ENCODE measurements at places on chromosomes 7 and 10.
A peak's percentile ranks its signal among the peaks of the same experiment; 100 is the strongest.

DNA sequence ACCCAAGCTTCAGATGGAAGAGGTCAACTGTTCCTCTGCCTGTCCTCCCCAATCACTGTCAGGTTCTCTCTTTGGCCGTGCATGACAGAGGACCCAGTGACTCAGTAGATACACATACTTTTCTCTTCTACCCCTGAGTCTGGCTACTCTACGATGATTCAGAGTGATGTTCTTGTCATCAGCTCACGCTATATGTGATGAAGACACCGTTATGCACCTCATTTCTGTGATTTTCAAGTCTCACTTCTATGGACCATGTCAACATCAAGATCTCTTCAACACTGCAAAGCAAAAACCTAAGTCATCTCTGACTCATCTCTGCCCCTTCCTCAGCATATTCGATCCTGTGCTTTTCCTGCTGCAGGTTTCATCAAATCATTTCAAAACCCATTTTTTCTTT, 76.6 kb upstream of the DGKI start:
- peak; percentile 90 for DNase-seq

GRCh38 chr7:70846208-70846607, 285.7 kb upstream of the GALNT17 start:
- no peak for DNase-seq

DNA sequence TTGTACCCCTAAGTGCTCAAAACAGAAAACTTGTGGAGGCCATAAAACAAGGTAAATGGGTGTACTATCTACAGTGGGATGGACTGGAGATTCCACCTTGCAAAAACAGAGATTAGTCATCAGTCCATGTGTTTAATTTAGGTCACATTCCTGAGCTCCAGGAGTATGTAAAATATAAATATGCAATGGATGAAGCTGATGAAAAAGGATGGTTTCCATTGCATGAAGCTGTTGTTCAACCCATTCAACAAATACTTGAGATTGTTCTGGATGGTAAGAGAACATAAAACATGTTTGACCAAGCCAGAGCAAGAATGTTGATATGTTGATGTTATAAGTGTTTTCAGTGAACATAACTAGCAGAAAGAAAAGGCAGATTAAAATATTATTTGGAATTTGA, 14.6 kb downstream of the ASB15 start:
- DNase-seq, result no peak

DNA sequence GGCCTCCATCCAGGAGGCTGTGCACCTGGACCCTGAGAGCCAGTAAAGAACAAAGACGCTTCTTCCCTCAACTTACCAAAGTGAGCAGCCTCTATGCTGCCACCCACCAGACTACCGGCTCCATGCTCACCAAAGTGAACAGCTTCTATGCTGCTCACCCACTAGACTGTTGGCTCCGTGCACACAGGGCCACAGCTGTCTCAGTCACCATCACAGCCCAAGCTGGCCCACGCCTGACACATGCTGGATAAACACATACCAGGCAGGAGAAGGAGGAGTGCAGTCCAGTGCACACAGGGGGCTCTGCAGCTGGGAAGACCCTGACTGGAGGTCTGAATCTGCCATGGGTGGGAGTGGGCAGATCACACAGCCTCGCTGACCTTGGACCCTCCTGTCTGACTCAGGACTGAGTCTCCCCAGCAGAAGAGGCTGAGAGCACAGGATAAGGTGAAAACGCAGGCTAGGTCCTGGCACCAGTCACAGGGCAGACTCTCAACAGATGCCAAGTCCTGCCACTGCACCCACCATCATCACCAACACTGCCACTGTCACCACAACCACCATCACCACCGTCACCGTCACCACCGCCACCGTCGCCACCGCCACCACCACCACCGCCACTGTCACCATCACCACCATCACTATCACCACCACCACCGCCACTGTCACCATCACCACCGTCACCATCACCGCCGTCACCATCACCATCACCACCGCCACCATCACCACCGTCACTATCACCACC, 130.9 kb downstream of the MAD1L1 start:
- DNase-seq, result no peak

DNA sequence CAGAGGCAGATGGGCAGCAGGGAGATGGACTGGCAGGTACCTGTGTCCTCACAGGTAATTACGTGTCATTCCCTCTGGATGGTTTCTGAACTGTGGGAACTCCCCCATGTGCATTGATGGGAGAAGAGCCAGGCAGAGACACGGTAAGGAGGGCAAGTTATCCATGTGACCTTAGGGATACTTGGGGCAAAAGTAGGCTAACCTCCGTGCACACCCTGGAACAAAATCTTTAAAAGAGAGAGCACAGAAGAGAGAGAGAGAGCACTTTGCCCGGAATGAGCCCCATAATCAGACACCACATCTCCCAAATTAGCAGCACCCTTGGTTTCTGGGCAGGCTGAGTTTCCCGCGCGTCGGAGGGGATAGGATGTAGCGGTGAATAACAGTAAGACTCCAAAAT, 423.2 kb downstream of the PAXIP1 start:
- DNase-seq, result no peak

GRCh38 chr7:44511236-44511635, 20.8 kb upstream of the NUDCD3 start:
- no peak for DNase-seq

GRCh38 chr7:151632750-151633515, 113.2 kb upstream of the RHEB start:
- DNase-seq, result peak; percentile 6

DNA sequence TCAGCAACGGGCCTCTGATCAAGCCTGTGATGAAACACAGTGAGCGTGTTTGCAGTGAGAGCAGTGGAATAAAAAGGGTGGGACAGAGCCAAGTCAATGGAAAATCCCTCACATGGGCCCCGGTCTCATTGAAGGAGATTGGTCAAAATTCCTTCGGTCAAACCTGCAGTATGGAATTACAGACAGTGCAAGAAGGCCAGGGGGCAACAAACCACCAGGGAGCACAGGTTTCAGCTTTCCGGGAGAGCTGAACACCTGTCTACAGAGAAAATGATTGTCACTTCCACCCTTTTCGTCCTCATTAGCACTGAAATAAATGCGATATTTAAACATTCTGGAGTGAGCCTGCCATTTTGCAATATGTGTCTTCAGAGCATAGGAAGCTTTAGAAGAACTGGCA, 92.9 kb downstream of the GPR26 start:
- DNase-seq, result no peak

DNA sequence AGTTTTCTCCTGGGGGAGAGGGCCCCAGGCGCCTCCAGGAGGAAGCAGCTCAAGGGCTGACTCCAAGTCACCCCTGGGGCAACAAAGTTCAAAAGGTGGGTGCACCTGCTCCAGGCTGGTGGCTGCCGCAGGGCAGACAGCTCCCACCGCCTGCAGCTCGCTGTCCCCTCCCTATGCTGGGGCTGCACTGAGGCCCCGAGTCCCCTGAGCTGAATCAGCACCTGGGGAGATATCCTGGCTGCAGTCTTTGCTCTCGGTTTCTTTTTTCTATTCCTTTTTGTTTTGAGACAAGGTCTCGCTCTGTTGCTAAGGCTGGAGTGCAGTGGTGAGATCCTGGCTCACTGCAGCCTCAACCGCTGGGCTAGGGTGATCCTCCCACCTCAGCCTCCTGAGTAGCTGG, 183.4 kb downstream of the DNAJB6 start:
- no peak for DNase-seq

GRCh38 chr10:4250587-4250887, 465.5 kb upstream of the KLF6 start:
- DNase-seq, result no peak

DNA sequence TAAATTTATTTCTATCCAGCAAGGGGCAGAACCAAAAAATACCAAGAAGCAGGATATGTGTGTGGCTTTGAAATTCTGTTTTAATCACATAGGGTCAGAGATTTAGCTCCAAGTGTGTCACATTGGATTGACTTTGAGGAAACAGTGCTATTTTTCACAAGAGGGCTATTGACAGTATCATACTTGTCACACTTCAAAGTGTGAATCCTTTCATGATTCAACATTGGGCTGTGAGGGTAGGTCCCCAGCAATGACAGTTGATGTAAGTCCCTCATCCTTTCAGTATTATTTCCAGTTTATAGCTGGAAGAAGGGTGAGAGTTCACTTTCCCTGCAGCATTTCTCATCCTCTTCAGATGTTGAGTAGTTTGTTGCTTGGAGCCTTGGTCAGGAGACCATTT, 7.4 kb downstream of the CCNY start:
- no peak for DNase-seq

GRCh38 chr10:93030409-93030808, 30.2 kb upstream of the CYP26C1 start:
- DNase-seq, result peak; percentile 71

DNA sequence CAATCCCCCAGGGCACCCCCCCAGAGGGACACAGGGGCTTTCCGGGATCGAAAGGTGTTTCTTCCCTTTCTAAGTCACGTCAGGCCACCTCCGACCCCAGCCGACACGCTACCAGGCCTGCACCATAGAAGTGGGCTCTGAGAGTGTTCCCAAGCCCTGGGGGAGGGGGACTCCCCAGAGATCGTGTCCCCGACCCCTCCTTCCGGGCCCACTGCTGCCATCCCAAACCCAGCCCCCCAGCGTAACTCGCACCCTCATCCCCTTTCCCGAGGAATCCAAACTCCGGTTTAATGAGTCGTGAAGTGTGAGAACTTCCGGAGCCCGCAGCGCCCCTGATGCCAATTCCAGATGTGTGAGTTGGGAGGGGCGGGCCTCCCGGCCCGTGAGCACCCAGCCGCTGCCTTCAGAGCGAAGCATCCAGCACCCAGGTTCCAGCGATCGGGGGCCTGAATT, 11.3 kb downstream of the UNCX start:
- DNase-seq, result no peak

GRCh38 chr7:37323966-37324365, 124.7 kb downstream of the ELMO1 start:
- no peak for DNase-seq

GRCh38 chr10:72297805-72298591, 24.3 kb downstream of the DDIT4 start:
- peak; percentile 99 for DNase-seq

DNA sequence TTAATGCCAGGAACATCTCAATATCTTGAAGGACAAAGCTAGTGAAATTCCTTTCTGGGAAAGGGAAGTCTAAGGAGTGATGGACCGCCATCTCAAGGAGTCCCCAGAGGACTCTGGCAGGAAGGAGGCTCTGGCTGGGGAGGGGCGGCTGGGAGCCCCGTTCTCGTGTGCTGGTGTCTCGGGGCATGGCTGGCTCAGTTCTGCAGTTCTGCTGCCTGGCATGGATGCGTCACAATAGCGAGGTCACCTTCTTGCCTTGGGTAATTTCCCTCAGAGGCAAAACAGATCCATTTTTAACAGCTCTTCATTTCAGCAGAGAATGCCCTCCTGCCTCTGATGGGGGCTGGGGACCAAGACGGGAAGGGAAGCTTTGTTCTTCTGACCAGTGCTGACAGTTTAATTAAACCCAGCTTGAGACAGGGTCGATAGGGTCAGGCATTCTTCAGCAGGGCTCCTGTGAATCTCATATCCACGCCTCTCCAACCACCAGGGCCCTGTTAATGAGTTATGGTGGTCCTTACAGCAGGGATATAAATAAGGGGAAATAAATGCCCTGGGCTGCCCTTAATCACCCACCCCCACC, 35.7 kb downstream of the SLIT1 start:
- no peak for DNase-seq

- peak; percentile 50 for DNase-seq
Measured at GRCh38 chr7:48421357-48421756, 250.1 kb downstream of the ABCA13 start.

GRCh38 chr10:22338931-22339330, 6.4 kb upstream of the SPAG6 start:
- no peak for DNase-seq

DNA sequence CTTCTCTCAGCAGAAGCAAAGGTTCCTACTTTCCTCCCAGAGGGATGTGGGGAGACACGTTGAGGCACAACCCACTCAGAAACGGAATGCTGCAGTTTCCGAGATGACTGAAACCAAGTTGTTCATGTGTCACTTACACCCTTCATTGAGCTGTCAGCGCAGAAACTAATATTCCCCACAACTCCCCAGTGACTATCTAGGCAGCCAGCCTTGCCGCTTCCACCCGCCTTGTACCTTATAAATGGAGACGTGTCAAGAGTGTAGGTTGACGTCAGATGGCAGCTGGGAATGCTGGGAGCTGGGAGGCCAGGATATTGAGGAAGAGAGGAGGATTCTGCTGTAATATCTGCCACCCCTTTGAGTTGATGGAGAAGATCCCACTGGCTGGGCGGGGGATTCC, 15.1 kb downstream of the GPR26 start:
- DNase-seq, result no peak

DNA sequence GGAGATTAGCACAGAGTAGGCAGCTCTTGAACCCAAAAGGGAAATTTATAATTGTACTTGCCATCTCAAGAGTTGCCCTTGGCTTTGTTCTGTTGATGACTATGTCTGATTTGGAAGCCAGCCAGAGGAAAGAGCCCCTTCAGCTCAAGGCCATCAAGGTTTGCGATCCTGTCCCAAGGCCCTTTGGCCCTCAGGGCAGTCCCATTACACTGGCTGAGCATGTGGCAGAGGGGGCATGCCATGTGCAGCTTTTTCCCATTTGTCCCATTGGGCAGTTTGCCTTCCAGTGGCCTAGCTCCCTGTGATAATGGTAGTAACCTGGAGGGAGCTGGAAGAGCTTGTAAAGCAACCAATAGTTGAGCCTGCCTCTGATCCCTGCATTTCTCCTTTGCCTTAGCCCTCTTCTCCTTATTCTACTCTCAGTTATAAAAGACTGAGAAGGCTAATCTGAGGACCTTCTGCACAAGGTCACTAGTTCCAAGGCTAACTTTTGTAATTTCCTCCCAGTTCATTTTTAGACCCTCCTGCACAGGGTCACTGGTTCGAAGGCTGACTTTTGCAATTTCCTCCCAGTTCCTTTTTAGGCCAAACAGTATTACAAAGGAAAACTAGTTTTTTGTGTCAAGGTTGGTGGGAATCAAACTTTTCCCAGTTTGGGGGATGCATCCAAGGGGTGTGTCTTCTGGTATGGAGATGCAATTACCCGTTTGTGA, 31.0 kb upstream of the ARHGAP12 start:
- DNase-seq, result no peak

DNA sequence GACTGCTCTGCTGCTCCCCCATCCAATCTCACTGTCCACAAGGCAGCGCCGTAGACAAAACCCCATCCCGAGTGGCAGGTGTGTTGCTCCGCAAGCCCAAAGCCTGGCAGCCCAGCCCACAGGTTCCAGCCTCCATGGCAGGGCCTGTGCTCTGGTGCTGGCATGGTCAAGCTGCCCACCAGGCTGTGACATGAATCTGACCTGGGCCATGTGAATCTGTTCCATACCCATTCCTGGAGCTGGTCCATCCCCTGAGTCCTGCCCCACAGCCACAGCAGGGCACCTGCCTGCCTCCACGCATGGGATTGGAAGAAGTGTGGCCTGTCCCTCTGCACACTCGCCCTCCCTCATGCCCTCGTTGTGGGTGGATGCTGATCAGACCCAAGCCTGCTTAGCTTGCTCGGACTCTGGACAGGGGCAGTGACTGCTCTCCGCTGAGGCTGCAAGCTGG, 128.8 kb downstream of the PTPN20 start:
- no peak for DNase-seq

DNA sequence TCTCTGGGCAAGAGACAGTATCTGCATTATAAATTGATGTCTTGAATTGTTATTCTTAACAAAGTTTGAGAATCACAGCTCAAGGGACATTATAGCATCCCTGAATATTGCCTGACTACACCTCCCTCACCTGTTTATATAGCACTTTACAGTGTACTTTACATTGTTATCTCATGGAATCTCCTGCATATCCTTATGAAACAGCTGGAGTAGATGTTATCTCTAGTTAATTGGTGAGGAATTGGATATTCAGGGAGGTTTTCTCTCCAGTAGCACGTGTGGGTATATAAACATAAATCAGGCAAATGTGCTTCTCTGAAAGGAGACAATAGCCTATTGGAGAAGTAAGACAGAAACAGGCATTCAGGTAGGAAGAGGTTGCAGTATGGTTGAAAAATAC, 117.2 kb downstream of the SRI start:
- DNase-seq, result no peak
